Hematopoietic multipotent progenitor cell treated with erythropoietin and hydrocortisone succinate and interleukin-3 and kit ligand, for 8 days (in vitro differentiated cells): ENCODE measurements at places on chromosomes 6 and 20.

- no peak for DNase-seq
These were observed 21.9 kb downstream of the SNPH start for GRCh38 chr20:1287787-1288569.

GRCh38 chr6:15421945-15422733 lies 176.3 kb downstream of the JARID2 start:
- no peak for DNase-seq

DNA sequence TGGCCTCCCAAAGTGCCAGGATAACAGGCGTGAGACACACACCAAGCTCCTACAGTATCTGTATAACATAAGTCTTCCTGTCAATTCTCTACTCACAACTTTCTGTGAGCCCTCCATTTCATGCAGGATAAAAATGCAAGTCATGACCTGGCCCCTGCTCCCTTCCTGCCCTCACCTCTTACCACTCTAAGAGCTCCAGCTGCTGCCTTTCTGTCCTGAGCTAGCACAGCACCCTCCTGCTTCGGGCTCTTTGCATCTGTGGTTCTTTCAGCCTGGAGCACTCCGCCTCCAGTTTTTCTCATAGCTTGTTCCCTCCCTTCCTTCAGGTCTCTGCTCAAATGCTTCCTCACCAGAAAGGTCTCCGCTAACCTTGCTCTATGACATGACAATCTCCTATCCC lies 23.7 kb upstream of the TRPC4AP start:
- no peak for DNase-seq

- no peak for DNase-seq
These were observed 4.4 kb downstream of the PARD6B start for GRCh38 chr20:50735813-50736212.

GRCh38 chr6:159036673-159037072 lies 8.1 kb downstream of the TAGAP start:
- no peak for DNase-seq

- no peak for DNase-seq
These were observed 12.8 kb upstream of the ZNFX1 start for GRCh38 chr20:49290608-49291191.

DNA sequence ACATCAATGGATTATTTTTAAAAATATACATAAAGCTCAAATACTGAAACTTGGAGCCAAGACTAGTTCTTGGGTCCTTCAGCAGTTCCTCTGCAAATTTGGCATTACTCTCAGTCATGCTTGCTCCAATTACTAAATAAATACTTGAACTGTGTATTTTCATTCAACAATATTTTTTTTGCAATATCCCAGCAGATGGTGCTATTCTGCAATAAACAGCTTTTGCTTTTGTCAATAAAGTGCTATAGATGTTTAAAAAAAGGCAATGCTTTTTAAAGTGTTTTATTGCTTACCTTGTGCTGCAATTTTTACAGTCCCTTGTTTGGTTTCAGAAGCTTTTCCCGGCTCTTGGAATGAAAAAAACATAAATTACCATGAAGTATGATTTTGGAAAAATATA lies 243.4 kb downstream of the TRDN start:
- DNase-seq: peak; percentile 9

DNA sequence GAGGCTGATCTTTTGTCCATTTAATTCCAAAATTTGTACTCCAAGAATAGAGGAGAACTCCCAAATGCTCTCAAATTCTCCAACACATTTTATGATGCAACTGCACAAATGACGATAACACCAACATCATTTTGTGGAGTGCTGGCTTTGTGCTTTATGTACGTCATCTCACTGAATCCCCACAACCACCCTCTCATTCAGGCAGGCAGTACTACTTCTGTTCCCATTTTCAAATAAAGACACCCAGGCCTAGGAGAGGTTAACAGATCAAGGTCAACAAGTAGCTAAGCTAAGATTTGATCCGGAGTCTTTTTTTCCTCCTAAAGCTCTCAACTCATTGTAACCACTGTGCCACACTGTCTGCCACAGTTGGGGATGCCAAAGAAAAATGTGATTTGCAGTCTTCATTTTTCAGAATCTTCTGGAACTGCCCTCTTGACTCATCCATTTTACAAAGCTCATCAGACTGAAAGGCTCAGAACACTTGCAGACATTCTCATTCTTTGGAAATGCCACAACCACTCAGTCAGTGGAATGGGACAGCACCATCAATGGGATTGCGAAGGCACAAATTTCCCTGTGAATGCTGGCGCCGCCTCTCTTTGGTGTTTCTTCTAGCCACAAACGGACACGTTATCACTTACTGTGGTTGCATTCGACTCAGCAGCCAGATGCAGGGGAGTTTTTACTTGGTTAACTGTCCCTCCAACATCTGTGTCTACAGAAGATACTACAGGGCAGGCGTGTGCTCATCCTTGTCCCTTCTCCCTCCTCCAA lies 184.4 kb downstream of the GJA10 start:
- peak; percentile 70 for DNase-seq

DNA sequence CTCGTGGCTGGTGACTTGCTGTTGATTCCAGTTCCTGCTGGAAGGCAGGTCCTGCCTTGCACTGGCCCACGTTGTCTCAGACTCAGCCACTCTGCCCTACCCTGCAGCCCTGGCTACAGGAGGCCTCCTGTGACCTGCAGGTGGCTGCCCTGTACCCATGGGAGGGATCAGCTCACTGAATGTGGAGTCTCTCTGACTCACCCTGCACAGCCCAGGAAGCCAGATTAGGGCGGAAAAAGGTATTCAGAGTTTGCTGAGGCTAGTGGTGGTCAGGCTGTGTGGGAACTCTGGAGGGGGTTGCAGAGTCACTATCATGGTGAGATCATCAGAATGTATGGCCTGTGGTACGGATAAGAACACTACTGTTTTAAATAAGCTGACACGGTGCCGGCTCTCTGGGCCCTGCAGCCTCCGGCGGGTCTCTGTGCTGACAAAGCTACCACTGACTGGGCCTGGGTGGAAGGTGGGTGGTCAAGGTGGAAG lies 24.7 kb upstream of the PYGB start:
- DNase-seq: peak; percentile 60

DNA sequence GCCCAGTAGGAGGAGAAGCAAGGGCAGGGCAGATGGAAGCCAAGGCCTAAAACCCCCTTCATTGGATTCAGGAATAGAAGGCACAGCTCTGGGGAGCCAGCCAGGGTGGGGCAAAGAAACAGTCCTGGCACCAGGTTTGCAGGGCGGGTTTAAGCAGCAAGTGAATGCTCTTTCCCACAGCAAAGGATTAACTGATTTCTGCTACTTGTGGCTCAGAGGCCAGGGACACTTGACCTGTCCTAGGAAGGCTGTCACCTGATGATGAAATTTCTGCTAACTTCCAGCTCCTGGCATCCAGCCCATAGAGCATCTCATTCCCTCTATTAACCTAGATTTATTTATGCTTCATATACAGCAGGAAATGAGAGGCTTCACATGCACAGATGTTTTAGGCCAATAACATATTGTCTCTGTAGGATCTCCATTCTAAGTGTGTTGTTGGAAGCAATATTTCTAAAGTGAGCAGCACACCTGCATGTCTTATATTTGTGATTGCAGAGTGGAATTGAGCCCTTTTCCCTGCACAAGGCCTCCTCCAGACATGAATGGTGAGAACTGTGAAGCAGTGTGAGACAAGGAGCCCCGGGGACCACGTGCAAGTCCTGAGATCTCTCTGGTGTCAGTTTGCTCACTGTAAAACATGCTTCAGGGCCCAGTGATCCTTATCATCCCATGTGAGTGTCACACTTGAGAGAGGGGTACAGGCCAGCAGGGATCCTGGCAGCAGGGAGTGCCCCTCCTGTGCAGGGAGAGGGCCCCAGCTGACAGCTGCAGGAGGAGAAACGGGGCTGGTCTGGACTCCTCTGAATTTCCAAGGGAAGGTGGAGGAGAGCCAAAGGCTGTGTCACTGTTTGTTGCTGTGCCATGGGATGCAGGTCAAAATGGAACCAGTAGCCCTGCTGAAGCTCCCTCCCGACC lies 41.1 kb upstream of the CST5 start:
- no peak for DNase-seq

DNA sequence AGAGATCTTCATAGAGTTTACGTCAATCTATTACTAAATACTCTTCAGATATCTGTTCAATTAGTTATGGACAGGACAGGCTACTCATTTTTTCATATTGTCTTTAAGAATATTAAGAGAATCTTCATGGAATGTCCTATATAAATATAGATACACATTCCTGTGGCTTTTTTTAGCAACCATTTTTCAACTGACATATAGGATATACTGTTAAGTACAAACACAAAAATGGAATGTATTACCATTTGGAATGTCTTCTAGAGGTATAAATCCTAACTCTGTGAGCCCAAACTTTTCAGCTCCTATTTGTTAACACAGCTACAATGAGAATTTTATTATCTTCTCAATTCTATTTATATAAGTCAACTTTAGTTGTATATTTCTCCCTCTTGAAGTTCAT lies 239.6 kb upstream of the DEFB112 start:
- DNase-seq: no peak

GRCh38 chr20:46206025-46206424 lies 87.9 kb downstream of the CD40 start:
- DNase-seq: peak; percentile 38

GRCh38 chr20:41143354-41143753 lies 6.0 kb downstream of the PLCG1 start:
- DNase-seq: no peak

- DNase-seq: no peak
These were observed 72.3 kb downstream of the JARID2 start for GRCh38 chr6:15317934-15318902.

DNA sequence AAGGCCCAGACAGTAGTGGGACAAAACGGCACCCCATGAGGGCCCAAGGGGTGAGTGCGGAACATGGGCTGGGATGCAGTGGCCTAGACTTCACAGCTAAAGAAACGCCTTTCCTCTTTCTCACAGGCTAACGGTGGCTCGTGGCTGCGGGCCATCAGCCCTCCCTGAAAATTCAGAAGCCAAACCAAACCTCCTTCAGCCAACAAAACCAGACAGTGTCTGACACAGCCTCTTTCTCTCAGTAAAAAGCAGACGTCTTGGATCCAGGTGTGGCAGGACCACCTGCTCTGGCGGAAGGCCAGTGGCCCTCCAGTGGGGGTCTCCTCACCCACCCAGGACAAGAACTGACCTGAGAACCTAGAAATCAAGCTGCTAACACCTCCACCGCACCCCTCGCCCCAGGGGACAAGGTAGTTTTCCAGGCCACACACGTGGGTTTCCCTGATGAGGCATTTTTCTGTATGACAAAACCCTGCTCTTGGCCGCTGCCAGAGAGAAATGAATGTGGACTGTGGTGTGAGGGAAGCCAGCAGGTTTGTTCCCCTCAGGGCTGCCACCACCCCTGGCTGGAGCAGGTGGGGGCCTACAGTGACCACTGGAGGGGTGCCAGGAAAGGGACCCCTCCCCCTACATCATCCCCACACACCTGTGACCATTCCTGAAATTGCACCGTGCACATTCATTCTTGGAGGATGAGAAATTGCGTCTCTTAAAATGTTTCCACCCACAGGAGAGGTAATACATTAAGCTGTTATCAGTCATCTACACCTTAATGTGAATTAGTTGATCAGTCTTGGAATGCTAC lies 76.8 kb upstream of the PIM1 start:
- no peak for DNase-seq

DNA sequence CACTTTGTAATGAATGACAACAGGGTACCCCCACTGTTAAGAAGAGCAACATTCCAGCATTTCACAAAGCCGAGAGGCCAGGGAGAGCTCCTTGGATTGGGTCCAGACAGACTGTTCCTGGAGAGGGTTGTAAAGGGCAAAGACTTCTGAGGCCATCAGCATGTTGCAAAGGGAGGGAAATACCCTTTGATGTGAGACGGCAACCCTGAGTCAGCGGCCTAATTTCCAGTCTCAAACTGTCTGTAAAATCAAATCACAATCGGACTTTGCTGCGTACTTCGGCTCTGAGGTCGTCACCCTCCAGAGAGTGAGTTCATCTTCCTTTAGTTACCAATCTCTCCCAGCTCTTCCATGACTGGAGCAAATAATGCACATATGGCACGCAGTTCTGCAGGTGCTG lies 101.0 kb upstream of the DTNBP1 start:
- no peak for DNase-seq

GRCh38 chr6:131883016-131883415 lies 68.2 kb downstream of the CCN2 start:
- no peak for DNase-seq

GRCh38 chr6:75386050-75386770 lies 101.6 kb upstream of the TMEM30A start:
- no peak for DNase-seq
